ENCODE measurements at places on chromosomes 3 and 15.
A peak's percentile ranks its signal among the peaks of the same experiment; 100 is the strongest.

DNA sequence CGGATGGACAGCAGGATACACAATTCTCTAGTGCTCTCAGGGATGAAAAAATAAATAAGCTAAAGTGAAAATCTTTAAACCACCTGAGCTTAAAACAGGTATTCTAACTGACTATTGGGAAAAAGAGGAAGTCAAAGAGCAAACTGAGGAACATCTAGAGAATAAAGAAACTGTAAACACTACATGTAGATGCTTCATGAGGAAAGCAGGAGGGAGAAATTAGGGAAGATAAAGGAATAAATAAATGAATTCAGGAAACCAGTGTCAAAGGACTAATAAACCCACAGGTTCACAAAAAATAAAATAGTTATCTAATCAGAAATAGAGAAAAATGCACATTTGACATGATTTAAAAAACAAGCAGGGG, 525 bp upstream of the MCCC1 start:
- no peak for DNase-seq

- no peak for DNase-seq
Observed at GRCh38 chr15:53549697-53550305, 209.7 kb downstream of the WDR72 start.

GRCh38 chr3:112602217-112602838, 38.6 kb downstream of the CCDC80 start:
- no peak for DNase-seq

GRCh38 chr3:12158387-12159226, at the start of gene TIMP4:
TSS of gene TIMP4 (minus strand) at chr3:12158912. CDS start at chr3:12158840, 72 bp downstream.
- DNase-seq = peak; percentile 74

GRCh38 chr15:44775953-44776352, 39.6 kb downstream of the TRIM69 start:
- DNase-seq = no peak

- no peak for DNase-seq
Observed at GRCh38 chr3:184037816-184038215, 6.3 kb downstream of the HTR3D start.

DNA sequence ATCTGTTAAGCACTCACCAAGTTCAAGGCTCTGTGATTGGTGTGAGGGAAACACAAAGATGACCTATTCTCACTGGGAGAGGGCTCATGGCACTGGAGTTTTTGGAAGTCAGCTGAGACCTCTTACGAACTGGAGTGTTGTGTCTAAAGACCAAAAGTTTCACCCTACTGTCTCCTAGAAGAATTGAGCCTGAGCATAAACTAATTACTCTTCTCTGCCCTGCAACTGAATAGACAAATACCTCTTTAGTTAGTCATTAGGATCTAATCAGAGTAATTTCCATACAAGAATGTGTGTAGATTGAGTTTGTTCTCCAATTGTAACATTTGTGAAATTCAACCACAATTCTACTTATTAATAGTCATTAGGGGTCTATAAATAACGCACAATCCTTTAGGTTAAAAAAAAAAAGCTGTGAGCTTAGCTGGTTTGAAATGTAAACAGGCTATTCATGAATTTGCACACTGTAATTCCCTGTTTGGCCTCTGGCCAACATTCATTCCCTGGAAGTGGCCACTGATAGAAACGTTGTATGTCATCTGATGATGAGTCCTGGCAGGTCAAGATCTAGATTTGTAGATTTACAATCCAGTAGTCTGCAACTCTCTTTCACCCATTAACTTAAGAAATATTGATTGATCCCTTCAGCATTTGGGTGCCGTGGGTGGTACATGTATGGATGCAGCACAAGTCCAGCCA, 76.8 kb upstream of the SOX14 start:
- DNase-seq = no peak

- DNase-seq = peak; percentile 29
Observed at GRCh38 chr15:25694239-25694584, 168.9 kb downstream of the ATP10A start.

GRCh38 chr3:106510206-106510605, 641.4 kb upstream of the CBLB start:
- DNase-seq = no peak

DNA sequence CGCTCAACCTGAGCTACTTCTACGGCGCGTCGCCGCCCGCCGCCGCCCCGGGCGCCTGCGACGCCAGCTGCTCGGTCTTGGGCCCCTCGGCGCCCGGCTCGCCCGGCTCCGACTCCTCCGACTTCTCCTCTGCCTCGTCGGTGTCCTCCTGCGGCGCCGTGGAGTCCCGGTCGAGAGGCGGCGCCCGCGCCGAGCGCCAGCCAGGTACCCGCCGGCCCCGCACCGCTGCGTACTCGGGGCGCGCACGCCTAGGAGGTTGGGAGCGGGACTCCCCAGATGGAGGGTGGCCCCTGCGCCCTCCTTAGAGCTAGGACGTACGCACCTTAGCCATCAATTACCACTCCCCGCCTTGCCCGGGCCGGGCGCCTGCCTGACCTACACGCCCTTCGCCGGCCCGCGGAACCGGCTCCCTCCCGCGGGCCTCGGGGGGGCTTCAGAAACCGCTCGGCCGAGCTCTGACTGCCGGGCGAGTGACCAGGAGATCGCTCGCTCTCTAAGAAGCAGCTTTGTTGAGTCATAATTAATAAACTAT, 466 bp downstream of the NFKBIZ start:
- peak; percentile 95 for DNase-seq

- DNase-seq = no peak
Observed at GRCh38 chr3:141336672-141337522, 31.4 kb upstream of the ZBTB38 start.

Measured in spleen (tissue), 13 donors.